ENCODE measurements at places on chromosomes 11 and 22.

DNA sequence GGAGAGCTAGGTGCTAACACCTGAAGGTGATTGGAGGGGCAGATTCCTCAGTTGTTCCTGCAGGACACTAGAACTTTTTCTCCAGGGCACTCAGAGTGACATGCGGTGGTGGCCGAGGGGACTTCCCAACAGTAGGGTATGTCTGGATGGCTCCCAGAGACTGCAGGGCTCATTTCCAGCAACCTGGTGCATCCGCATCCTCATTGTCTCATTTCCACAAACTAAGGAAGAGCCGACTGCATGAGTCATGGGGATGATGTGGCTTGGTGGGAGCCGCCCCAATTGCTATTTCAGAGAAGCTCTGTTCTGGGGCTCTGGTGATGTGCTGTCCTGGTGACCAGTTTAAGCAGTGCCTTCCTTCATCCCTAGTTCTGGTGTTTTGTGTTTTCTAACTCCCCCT, 2.8 kb upstream of the ROBO4 start:
- no peak for DNase-seq

GRCh38 chr22:38317122-38317994, at the start of gene CSNK1E:
Gene CSNK1E (minus strand): TSS chr22:38317433. CDS start chr22:38314157, 3,276 bp downstream.
- DNase-seq: no peak

DNA sequence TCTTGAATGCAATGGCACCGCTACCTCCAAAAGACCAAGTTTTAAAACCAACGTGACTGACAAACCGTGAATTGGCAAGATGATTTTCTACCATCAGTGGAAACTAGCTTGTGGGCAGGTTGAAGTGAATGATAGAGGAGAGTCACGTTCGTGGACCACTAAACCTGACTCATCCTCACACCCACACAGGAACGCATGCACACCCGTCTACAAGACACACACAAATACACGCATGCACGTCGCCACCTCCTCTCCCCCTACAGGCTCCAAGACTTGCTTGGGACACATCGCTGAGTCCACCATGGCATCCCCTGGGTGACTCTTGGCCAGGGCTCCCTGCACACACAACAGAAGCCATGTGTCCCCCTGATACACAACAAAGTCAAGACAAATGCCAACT, 14.4 kb downstream of the TMPRSS6 start:
- no peak for DNase-seq

- no peak for DNase-seq
Observed at GRCh38 chr11:1854132-1854948, 1.5 kb downstream of the LSP1 start.

DNA sequence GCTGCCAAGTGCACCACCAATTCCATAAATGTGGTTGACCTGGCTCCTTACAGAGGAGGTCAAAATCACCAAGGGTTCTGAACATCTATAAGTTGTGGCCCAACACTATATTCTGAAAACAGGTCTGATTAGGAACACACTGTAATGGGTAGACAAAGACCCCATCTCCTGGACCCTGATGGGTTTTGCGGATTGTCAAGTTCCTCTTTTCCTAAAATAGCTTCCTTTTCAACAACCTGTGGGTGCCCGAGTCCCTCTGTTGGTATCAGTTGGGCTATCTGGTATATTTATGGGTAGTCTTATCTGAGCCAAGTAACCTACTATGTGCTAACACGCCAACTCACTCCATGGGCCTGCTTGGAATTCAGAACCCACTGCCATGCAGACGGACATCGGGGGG, 9.9 kb upstream of the CACNG2 start:
- no peak for DNase-seq

DNA sequence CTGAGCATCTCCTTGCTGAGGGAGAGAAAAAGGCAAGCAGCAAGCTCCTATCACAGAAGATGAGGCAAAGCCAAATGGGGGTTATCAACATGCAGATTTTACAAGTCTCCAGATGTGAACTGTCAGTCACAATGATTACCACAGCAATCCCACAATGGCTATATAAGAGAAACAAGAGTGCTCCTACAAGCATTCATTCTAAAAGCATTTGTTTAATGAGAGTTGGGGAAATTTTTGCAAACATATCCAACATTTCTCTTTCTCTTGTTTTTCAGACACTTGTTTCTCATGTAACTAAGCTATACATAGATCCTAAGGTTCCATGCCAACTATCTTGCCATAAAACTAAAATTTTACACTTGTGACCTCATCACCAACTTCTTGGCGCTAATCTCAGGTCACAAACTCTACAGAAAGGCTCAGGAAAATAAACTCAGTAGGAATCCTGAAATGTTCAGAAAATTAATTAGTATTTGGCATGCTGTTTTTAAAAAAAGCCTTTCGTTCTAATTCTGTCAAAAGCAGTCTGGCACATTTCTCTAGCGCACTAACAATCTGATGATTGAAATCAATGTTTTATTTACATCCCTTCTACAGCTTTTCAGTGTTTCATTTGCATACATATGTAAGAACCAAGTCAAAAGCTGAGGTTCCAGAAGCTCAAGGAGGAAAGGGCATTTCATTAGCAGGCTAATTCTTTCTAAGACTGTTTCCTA, 199.5 kb downstream of the TTC28 start:
- DNase-seq: peak; percentile 20
